LNCaP clone FGC (cell line): ENCODE measurements at places on chromosomes 4 and X.

DNA sequence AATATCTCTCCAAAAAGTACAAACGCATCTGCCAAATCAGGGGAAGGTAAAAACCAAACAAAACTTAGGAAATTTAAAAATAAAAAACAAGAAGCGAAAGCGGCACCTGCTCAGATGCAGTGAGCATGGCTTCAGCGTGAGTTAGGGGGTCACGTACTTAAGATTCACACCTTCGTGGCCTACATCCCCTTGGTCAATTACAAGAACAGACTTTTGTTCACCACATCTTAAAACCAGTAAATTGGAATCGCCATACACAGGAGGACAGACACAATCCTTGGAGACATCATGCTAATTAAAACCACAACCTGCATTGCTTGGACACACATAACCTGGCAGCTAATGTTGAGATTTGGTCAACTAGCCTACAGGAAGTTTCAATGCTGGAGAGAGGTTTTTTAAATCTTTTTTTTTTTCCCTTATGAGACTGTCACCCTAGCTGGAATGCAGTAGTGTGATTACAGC is 12.5 kb upstream of the SEL1L3 start:
- no peak for DNase-seq

DNA sequence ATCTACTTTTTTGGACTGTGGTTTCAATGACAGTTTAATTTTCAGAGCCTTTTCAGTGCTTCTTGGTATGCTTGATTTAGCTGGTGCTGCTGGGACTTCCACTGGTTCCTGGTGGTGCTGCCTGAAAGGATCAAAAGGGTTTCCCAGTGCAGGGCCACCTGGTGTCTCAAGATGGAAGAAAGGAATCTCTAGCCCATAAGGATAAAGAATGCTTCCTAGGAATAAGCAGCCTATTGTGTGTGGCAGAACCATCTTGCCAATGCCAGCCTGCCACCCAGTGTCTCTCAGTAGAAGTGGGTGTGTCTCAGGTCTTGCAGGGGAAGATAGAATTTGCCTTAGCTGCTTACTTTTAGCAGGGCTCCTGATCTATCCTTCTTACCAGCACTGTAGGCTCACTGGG is 15.0 kb upstream of the RAI2 start:
- no peak for DNase-seq

- DNase-seq = no peak
Observed at GRCh38 chr4:176309046-176309445, 10.7 kb upstream of the SPCS3 start.

GRCh38 chr4:145619639-145619996 is 433 bp downstream of the MMAA start:
- DNase-seq = peak; percentile 39

GRCh38 chr4:140256941-140257340 is 103.0 kb upstream of the MAML3 start:
- no peak for DNase-seq

- no peak for DNase-seq
Observed at GRCh38 chr4:48636911-48637310, 143.2 kb downstream of the FRYL start.

DNA sequence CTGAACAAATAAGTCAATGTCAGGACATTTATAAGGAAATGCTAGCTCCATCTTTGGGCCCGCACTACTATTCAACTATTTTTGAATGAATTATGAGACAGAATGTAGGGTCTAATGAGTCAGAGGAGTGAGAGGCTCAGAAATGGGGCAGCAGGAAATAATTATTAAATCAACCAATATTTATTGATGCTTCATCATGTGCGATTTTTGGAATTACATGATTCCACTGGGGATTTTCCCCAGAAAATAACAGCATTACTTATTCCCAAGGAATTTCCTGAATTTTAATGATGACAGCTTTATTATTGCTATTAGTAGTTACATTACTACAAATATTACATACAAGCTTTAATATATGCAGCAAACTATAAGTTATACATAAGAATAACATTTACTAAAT is 49.3 kb upstream of the PHF8 start:
- DNase-seq = no peak

DNA sequence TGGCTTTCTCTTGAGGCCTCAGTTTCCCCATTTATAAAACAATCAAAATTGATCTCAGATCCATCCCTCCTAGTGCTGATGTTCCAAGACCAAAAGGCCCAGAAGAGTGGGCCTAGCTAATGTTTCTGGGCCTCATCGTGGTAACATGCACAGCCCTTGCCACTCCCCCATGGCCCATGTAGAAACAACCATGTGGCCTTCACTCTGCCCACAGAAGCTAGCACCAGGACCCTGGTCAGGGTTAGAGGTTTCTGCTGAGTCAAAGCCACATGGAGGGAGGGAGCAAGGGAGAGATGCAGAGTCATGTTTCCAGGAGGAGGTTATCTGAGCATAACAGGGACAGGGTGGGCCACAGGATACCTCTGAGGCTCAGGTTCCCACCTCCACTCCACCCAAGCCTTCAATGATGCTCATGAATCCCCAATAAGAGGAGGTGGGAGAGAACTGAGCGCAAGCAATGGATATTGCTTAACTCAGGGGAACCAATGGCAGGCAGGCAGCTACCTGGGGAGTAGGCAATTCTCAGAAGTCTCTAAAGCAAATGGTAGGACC is 16.9 kb downstream of the OTUD5 start:
- DNase-seq = no peak

DNA sequence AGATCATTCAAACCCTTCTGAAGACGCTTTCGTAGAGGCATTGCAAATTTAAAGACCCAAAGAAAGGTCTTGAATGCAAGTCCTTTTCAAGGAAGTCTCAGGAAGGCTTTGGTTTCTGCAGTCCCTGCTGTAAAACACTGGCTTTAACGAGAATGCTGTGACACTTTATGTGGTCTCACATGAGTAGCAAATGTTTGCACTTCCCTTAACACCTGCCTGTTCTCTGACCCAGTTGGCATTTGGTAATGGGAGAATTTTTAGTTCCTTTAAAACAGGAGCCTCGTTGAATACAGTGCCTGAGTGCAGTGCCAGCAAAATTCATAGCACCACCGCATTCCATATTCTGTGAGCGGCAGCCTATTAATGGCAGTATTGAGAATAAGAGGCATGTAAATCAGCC is 330.5 kb upstream of the PRKX start:
- DNase-seq = no peak

DNA sequence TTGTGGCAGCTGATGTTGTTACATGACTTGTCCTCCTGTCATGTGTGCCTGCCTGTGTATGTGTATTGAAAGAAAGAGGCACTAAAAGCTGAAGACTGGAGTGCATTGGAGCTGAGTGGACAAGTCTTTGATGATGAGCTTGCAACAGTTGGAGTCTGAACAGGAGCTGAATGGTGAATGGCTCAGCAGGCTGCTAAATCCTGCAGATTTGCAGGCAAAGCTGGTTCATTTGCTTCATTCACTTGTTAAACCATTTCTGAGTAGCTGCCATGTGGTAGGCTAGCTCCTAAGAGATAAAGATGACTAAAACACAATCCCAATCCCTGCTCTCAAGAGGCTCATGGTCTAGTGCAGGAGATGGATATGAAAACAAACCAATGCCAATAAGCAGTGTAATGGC is 217.3 kb downstream of the CHRDL1 start:
- no peak for DNase-seq

GRCh38 chr4:157564771-157565170 is 344.2 kb downstream of the GRIA2 start:
- no peak for DNase-seq

GRCh38 chrX:134792077-134792476 is 133.8 kb upstream of the PLAC1 start:
- no peak for DNase-seq

- no peak for DNase-seq
Observed at GRCh38 chrX:6169407-6169806, 59.3 kb downstream of the NLGN4X start.

GRCh38 chrX:42096265-42096920 is 173.0 kb upstream of the CASK start:
- no peak for DNase-seq

- DNase-seq = peak; percentile 10
Observed at GRCh38 chr4:85127653-85128052, 161.2 kb upstream of the WDFY3 start.

GRCh38 chr4:128244379-128244778 is 43.2 kb downstream of the PGRMC2 start:
- no peak for DNase-seq

DNA sequence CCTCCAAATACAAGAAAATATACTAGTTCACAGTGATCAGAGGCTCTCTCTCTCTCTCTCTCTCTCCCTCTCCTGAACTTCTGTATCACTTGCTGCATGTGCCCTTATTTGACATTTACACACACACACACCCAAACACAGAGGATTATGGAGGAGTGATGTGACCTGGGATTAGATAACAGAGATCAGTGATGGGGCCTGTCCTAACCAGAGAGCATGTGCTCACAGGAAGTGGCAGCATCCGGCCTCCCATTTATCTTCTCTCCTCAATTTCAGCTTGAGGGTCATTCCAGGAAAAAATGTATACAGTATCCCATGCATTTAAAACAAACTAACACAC is 143.0 kb downstream of the TSPAN5 start:
- no peak for DNase-seq

DNA sequence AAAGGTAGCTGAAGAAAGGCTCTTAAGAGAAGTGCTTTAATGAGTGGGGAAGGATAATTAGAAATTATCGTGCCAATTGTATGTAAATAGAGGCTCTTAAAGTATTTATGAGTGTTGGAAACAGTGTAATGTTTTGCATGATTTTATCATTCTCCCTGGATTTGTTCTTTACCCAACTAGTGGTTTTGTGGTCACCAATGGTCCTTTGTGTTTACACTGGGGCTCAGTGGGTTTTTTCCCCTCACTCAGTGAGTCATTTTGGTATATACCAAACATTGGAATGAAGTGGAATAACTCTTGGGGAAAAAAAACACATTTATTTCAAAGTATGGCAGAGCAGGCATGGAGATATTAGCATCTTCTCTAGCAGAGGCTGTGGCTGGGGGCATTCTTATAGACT is 20.8 kb upstream of the LGI2 start:
- DNase-seq = no peak

DNA sequence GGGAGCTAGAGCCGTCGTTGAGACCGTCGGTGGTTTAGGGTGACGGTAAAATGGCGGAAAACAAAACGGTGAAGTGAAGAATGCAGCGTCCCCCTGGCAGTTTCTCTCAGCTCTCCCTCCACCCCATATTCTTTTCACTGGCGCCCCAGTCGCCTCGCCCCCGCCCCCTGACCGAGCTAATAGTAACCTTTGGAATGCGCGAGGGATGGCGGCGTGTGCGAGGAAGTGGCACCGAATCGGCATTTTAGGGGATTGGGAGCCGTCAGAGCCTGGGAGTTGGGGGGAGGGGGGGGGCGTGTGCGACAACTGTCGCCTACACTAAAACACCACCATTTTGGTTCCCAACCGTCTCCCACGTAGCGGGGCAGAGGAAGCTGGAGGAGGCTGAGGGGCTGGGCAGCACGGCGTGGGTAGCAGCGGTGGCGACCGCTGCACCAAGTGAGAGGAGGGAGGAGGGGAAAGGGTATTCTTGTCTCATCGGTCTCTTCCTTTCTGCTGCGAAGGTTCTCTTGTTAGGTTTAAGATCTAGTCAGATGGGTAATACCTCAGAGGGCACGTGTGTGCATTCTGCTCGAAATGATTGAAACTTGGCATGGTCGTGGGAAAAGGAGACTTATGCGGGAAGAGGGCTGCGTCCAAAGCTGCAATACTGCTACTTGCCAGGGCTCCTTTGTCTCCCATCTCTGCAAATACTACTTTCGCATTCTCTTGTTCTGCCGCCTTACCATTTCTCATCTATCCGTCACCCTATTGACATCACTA is 840 bp downstream of the ZNF711 start:
- no peak for DNase-seq

DNA sequence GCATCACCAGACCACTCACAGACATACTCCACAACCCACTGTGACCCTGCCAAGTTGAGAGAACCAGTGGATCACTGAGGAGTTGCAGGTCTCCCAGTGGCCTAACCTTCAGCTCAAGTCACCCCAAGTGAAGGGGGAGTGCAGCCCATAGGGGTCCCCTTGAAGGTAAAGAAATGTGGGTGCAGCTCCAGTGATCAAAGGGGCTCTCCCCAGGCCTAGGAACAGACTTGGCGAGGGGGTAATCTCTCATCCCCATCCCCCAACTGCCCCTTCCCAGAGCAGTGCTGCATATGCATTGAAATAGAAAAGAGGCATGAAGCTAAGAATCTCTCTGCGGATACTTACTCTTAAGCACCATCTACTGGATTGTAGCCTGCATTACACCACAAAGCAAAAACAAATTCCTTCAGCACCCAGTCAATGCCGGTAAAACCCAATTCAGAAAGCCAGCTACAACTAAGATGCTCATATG is 27.0 kb downstream of the MAGEE1 start:
- DNase-seq = no peak

- DNase-seq = no peak
Observed at GRCh38 chrX:10395643-10396042, 224.7 kb downstream of the MID1 start.

GRCh38 chr4:83894831-83895230 is 358.9 kb downstream of the GPAT3 start:
- no peak for DNase-seq

- DNase-seq = no peak
Observed at GRCh38 chr4:41525129-41525528, 12.8 kb upstream of the LIMCH1 start.

DNA sequence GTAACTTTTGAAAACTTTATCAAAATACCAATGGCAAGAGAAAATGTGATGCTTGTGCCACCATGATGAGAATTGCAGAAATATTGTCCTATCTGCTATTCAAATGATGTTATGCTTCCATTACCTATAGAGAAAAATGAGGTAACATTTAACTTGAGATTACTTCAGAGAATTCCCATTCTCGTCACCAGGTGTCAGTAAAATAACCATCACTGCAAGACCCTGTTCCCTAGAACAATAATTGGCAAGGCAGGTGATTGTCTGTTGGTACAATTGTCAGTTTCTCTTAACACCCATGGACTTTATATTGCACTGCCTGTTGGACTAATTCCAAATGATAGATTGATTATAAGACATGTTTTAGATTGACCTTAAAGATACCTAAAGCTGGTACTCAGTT is 179.9 kb downstream of the GABRG1 start:
- DNase-seq = no peak

DNA sequence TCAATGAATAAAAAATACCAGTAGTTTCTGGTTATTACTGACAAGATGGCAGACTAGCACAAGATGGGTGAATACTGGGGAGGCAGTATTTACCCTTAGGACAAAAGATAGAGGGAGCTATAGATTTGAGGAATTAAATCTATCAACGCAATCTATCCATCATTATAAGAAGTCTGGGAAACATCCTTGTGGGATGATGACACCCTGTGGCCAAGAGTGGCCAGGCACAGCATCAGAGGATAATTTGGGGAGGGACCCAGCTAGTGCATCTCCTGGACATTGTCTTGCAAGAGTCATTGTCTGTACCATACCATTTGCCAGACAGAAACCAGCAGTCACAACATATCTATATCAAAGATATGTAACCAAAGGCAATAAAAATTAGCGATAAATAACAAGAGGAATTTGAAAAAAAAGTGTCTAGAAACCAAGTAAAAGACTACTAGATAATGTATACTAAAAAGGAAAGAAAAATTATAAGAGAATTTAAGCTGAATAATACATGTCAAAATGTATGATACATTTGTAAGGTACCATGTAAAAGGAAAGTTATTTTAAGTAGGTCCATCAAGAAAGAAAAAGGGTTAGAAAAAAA is 22.9 kb downstream of the KCTD8 start:
- no peak for DNase-seq

- no peak for DNase-seq
Observed at GRCh38 chr4:84719115-84719514, 136.2 kb downstream of the CDS1 start.
